ENCODE measurements at places on chromosomes 3 and 15. TPM values are rescaled to one million over a fixed set of nuclear protein-coding genes. Genes with fewer than 3 reads are reported as not detected.

Gene KLHL6
- not detected for total RNA-seq

Gene MINAR1
- total RNA-seq = 1.3 TPM

Gene HSPBAP1
- total RNA-seq = 4.8 TPM

Gene PTPRG
- 7.4 TPM for total RNA-seq

Gene KLHL40
- total RNA-seq = not detected

Gene IRAK2
- 8.3 TPM for total RNA-seq

Data from Caki2 (cell line).